CD14-positive monocyte (primary cell): ENCODE measurements at places on chromosomes 4 and X. TPM values are rescaled to one million over a fixed set of nuclear protein-coding genes. Genes with fewer than 3 reads are reported as not detected.

EFHC2 gene
- polyA plus RNA-seq = not detected

PTPN13 gene
- 1.0 TPM for polyA plus RNA-seq

USP17L29 gene
- not detected in 2 replicates for polyA plus RNA-seq

DGKQ gene
- polyA plus RNA-seq = 23.1 and 33.2 TPM in 2 replicates

PRRG1 gene
- 0.31 and 0.39 TPM in 2 replicates for polyA plus RNA-seq

MAP3K15 gene
- not detected for polyA plus RNA-seq
